ENCODE measurements at places on chromosomes 16 and 17.

GRCh38 chr17:63381101-63381729, 64.9 kb downstream of the CYB561 start:
- DNase-seq, result no peak

DNA sequence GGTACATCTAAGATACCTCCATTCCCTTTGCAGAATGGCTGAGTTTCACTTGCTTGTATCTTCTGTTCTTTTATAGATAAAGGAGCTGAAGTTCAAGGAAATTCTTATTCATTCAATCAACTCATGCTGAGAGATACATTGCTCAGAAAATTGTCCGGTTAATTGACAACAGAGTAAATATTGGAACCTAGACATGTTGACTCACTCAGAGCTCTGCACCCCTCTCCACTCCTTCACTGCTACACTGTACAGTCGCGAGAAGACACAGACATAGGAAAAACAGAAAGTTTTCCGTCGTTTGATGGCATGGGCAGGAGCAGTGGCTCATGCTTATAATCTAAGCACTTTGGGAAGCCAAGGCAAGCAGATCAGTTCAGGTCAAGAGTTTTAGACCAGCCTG, 690.5 kb upstream of the SOX9 start:
- no peak for DNase-seq

- DNase-seq, result no peak
Observed at GRCh38 chr17:9517396-9517795, 58.2 kb downstream of the STX8 start.

DNA sequence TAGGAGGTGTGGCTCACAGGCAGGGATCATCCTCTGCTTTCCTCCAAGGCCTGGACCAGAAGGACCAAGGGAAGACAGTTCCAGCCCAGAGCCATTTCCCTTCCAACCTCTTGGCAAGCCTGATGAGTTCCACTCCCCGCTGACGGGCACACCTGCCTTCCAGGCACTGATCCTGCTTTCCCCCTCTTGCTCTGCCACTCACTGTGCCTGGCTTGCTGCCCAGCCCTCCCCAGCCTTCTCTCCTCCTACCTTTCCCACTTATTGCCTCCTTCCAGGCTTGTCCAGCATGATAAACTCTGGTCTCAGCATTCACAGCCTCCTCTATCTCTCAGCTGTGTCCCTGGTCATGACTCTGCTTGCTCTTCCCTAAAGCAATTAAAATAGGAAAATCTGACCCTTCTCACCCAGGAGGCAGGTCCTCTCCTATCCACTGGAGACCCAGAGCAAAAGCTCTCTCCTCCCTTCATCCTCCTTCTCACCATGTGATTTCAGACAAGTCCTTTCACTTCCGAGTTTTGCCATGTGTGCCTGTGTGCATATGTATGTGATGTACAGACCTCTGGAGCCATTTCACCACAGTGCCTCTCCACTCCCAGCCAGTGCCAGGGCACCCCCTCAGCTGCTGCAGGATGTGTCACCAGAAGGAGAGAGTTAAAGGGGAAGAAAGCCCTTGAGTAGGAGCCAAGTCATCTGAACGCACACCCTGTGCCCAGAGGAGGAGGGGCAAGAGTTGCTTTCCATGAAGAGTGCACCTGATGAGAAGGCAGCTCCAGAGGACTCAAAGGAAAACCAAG, 13.4 kb upstream of the TMEM170A start:
- DNase-seq, result no peak

DNA sequence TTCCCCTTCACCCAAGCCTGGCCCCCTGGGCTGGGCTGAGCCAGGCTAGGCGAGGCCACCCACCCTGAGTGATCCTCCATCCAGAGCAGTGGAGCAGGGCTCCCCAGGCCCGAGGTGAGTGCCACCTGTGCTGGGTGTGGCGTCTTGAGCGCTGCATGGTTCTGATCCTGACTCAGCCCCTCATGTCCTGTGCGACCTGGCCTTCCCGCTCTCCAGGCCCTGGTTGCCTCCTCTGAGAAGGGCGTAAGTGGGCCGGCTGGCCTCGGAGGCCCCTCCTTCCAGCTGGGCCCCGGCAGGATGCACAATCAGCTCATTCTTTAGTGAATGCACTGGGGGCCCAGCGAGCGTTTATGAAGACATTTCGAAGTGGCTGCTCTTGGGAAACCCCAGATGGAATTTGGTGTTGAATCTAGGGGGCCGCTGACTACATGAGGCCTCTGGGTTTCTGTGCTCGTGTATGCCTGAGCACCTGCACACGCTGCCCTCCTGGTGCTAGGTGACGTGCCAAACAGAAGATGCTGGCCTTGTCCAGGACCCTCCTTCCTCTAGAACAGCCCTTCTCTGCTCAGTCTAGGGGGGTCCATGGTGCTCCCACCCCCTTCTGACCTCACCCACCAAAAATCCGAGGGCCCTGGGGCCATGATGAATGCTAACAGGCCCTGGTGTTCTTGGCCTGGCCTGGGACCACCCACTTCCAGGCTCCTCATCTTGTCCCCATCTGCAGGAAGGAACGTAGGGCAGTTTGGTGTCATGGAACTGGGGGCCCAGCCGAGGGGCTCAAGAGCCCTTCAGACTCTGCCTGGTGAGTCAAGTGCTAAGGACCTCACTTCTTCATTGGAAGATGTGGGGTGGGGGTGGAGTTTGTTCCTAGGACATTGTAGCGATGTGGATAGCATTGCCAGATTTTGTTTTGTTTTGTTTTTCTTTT, 3.6 kb upstream of the TMEM92 start:
- no peak for DNase-seq

- DNase-seq, result peak; percentile 37
Observed at GRCh38 chr16:1963806-1964505, 670 bp downstream of the RPS2 start.

DNA sequence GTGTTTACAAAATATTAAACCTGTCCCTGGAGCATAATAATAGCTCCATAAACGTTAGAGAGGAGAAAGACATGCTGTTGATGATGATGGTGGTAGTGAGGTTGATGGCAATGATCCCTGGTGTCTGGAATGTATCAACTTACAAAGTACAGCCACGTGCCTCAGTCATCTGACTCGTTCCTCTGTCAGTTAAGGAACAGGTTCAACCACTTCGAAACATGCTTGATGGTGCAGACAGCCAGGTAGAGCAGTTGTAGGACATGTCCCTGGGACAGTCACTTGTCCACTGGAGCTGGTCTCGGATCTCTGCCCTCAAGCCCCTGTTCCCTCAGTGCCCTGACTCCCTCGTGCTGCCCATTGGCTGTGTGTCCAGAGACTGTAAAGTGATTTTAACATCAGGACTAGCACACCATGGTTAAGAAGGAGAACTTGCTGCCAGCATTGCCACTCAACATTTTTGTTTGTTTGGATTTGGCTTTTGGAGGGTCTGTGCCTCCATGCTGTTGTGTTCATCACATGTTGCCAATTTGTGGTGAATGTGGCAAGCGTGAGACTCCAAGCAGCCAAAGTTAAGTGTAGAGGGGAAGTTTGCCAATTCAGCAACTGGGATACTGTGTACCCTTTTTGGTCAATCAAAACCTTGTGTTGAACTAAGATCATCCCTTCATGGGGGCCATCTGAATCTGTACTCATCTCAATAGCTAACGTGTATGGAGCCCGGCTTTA, 16.3 kb upstream of the SALL1 start:
- no peak for DNase-seq

- DNase-seq, result no peak
Observed at GRCh38 chr17:38543403-38544174, 62.2 kb downstream of the SRCIN1 start.

DNA sequence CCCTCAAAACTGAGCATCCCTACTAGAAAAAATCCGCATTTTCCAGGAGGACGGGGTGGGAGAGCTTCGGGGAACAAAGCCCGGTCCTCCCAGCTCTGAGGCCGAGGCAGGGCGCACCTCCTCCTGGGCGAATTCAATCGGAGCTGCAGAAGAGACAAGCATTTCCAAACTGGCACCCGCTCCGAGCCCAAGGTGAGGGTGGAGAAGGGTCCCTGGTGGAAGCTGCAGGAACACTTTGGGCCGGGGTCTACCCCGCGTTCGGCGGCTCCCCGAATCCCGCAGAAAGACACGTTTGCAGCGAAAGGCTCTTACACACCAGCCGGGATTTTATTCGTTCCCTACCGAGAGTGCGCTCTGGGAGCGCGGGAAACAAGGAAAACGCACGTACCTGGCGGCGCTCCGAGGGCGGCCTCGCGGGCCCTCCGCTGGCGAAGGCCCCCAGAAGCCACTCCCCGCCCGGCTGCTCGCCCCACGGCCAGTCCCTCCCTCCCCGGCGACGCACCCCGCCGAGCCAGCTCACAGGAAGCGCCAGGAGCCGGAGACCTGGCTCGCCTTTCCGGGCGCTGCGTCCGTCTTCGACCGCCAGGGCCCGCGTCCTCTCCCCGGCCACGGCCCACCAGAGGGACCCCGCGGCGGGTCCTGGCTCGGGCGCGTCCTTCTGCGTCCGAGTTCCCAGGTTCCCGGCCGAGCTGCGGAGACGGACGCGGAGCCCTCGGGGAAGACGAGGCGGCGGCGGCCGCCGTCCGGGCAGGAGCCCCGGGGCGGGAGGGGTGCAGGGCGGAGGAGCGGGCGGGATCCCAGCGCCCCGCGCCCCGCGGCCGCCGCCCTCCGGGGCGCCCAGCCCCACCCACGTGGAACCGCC, 49.8 kb upstream of the BAHCC1 start:
- DNase-seq, result peak; percentile 87

DNA sequence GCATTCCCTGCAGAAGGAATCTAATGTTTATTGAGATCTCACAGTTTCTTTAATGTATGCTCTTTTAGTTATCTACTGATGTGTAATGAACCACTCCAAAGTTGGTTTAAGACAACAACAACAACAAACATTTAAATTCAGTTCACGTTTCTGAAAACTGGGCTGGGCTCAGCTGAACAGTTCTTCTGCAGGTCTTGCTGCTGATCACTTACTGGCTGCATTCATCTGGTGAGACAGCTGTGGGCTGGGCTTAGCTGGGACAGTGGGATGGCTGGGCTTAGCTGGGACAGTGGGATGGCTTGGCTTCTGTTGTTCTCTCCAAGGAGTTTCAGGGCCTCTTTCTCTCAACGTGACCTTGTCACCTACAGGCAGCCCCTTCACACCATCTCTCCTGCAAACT, 544.3 kb upstream of the CDH5 start:
- DNase-seq, result no peak

DNA sequence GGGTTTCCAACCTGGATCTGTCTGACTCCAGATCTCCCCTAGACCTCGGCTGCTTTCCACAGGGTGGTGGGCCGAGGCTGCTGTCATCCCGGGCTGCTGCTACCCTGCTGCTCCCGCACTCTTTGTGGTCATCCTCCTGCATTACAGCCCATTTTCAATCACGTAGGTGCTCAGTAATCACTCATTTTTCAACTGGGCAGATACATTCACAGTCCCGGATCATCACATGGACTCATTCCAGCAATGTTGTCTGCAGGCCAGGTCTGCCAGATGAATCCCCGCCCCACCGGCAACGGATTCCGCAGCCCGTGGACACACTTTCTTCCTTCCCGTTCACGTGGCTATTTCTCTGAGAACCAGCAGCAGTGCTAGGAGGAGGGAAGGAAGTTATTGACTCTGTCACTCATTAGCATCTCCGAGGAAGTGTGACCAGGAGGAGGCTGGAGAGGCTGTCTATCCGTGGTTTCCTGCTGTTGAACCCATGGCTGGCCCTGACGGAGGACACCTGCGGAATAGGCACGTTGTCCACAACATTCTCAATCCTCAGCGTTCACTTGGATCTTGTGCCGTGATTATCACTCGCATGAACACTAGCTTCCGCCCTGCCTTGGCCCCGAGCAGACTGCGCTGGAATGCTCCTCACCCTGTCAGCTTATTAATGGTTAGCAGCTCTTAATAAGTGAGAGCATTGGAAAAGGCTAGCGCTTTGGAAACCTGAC, 14.7 kb upstream of the ZCCHC14 start:
- DNase-seq, result no peak

DNA sequence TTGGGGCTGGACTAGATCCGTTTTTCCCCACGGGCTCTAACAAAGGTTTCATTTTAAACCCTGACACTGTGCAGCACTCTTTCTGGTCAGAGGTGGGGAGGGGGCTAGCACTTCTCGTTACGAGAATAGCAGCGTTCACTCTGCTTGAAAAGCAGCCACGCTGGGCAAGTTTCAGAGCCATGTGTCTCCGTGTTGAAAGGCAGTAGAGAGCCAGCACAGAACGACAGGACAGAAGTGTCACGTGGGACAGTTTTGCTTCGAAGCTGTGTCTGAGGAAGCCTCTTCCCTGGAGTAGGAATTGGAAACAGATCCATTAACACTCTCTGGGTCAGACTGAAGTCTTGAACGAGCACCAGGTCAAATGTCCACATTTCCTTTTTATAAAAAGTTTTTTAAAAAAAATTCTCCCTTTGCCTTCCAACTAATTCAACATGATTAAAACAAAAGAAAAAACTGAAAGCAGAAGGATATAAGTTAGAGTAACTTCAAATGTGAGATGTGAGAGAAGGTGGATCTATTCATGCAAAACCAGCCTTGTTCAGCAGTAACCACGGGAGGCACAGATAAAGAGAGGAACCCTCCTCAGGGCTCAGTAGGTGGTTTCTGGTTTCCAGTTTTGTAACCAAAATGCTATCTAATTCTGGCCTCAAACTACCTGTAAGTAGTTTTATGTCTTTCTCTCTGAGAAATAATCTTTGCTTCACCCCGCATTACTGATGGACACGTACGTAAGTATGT, 65.0 kb downstream of the SMG6 start:
- DNase-seq, result no peak

DNA sequence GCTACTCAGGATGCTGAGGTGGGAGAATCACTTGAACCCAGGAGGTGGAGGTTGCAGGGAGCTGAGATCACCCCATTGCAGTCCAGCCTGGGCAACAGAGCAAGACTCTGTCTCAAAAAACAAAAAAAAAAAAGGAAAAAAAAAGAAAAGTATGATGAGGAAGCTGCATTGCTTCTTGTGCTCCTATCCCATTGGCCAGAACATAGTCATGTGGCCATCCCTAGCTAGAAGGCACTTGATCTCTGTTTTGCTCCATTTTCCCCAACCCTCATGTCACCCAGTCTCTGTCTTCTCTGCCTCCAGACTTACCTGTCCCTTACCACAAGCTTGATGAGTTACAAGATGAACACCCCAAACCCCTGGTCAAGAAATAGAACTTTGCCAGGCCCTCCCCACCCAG, 112.7 kb upstream of the TMEM97 start:
- DNase-seq, result no peak

GRCh38 chr17:71522383-71522782, 598.4 kb upstream of the SOX9 start:
- no peak for DNase-seq

- peak; percentile 61 for DNase-seq
Observed at GRCh38 chr16:31409433-31409832, 16.3 kb downstream of the ITGAD start.

DNA sequence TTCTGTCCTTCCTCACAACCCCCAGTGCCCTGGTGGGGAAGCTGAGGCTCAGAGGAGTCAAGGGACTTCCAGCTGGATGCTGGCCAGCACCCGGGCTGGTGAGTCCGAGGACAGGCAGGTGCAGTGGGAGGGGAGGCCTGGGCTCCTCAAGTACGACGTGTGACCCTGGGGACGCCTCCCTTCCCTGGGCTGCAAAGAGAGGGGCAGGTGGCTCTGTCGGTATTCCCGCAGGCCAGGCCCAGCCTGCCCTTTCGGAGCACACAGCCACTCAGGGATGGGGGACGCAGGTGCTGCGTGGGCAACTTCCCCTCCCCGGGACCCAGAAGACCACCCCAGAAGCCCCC, 33.1 kb upstream of the PVALEF start:
- no peak for DNase-seq
